ENCODE measurements at places on chromosomes 1 and 21. TPM values are rescaled to one million over a fixed set of nuclear protein-coding genes. Genes with fewer than 3 reads are reported as not detected.

HPDL gene
- total RNA-seq = 0.77 TPM

LCE6A gene
- total RNA-seq = not detected

MAP10 gene
- 0.65 TPM for total RNA-seq

DYNLT5 gene
- total RNA-seq = 0.43 TPM

DSCAM gene
- total RNA-seq = under 0.01 TPM
